ENCODE measurements at places on chromosomes 7 and 10.

- DNase-seq: no peak
These were observed 28.7 kb downstream of the RNF32 start for GRCh38 chr7:156669035-156669828.

- no peak for DNase-seq
These were observed 48.4 kb downstream of the MDFIC start for GRCh38 chr7:114970308-114970707.

DNA sequence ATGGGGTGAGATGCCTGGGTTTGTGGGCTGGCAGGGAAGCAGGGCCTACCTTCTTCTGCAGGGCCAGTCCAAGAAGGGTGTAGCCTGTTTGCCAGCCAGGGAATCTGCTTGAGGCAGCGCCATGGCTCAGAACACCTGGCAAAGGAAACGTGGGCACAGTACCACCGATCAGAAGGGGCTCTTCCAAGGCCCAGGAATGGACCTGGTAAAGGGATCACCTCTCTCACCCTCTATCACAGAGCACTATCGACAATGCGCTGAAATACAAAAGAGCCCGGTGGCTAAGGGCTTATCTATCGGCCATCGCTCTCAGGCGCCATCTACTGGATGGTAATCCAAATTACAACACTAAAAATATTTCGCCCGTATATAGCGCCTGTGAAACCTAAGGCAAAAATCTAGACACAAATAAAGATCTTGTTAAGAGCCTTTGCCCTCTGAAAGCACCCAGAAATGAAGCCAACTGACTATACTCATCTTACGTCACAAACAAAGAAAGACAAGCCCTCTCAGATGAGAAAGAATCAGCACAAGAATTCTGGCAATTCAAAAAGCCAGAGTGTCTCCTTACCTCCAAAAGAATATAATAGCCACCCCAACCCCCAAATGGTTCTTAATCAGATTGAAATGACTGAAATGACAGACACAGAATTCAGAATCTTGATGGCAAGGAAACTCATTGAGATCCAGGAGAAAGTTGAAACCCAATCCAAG is 217.8 kb upstream of the HPS1 start:
- peak; percentile 19 for DNase-seq

DNA sequence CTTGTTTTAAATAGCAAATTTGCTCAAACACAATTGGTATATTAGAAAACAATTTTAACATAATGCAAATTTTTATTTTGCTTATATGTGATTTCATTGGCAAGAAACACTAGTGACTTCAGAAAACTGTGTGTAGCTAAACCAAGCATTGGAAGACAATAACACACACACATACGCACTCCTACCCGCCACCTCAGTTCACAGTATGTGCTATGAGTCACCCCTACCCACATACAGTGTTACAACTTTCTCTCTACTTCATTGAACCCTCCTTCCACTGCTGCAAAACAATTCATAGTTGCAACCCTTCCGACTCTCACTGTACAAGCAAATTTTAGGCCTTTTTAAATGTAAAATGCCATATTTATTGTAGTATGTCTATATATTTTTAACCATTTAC is 119.9 kb upstream of the THSD7A start:
- no peak for DNase-seq

DNA sequence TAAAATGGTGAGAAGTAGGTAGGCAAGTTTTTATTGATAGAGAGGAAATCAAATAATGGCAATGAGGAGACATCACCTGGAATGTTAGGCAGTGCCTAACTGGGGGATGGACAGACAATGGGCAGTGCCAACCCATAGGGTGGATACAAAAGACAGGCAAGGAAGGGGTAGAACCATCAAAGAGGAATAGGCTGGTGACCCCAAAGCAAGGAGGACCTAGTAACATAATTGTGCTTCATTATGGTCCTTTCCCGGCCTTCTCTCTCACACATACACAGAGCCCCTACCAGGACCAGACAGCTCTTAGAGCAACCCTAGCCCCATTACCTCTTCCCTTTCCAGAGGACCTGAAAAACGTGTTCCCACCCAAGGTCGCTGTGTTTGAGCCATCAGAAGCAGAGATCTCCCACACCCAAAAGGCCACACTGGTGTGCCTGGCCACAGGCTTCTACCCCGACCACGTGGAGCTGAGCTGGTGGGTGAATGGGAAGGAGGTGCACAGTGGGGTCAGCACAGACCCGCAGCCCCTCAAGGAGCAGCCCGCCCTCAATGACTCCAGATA is 30.0 kb downstream of the PRSS2 start:
- no peak for DNase-seq

GRCh38 chr7:40659231-40659630 is 524.4 kb downstream of the SUGCT start:
- no peak for DNase-seq

- no peak for DNase-seq
These were observed 37.6 kb downstream of the SLC37A3 start for GRCh38 chr7:140360697-140361229.

DNA sequence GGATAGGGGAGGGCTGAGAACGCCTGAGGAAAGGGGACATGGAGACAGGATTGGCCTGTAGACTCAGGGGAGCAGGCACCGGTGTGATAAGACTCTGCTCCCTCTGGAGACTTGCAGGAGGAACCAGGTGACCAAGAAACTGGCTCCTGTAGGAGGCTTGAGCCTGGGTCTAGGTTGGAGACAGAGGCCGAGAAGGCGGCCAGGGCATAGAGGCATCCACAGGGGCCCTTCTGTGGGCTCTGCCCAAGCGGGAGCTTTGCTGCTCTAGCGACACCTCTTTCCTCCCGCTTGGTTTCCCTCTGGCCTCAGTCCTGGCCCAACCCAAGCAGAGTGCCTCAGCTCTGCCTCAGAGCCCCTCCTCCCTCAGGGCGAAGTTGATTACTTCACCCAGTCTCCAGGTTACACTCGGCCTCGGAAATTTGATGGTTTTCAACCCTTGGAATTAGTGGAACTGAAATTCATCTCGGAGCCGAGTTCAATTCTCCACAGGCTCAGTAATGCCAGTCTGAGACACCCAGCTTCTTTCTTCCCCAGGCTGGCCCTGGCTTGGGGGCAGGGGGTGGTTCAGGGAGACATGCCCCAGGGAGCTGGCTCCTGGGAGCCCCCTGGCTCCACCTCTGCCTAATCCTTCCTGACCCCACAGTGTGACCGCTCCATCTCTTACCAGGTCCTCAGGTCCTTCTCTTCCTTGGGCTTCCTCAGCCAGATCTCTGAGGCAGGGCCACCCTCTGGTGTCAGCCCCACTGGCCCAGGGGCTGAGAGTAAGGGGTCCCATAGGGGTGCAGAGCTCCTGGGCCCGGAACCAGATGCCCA is 60.4 kb downstream of the PAX2 start:
- DNase-seq: no peak

- no peak for DNase-seq
These were observed 153.6 kb downstream of the TCERG1L start for GRCh38 chr10:131157899-131158298.

- DNase-seq: no peak
These were observed 66.8 kb upstream of the SEPHS1 start for GRCh38 chr10:13414855-13415254.

DNA sequence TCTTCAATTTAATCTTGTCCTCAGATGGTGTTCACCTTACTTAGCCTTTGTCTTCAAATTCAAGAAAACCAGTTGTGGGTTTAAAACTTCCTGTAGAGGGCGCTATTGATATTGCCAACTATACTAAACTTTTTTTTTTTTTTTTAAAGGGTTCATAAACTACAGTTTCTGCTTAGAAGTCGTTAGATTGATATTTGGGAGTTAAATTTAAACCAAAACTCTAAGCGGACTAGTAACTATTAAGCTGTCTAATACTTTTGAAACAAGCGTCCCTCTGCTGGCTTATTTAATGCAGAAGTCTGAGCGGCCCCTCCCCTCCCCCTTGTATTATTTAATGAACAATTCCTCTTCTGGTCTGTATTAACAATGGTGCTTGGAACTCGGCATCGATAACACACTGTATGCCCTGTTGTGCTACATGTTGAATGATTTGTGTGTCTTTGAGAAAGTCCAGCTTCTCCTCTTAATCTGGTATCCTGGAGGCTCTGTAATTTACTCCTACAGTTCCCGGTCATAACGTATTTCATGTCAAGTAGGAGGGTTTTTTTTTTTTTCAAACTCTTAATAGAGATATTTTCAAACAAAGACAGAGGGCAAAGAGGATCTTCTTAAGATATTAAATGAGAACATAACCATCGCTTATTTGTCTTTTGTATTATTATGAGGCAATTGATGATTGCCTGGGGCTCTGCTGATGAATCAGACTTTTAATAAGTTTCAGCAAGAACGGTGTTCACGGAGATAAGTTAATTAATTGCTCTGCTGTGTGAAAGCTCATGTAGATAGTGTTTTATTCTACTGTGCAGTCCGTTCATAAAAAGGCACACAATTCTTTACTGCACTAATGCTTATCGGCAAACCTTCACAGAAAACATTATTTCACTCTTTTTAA is 22.6 kb upstream of the CREB5 start:
- peak; percentile 20 for DNase-seq

DNA sequence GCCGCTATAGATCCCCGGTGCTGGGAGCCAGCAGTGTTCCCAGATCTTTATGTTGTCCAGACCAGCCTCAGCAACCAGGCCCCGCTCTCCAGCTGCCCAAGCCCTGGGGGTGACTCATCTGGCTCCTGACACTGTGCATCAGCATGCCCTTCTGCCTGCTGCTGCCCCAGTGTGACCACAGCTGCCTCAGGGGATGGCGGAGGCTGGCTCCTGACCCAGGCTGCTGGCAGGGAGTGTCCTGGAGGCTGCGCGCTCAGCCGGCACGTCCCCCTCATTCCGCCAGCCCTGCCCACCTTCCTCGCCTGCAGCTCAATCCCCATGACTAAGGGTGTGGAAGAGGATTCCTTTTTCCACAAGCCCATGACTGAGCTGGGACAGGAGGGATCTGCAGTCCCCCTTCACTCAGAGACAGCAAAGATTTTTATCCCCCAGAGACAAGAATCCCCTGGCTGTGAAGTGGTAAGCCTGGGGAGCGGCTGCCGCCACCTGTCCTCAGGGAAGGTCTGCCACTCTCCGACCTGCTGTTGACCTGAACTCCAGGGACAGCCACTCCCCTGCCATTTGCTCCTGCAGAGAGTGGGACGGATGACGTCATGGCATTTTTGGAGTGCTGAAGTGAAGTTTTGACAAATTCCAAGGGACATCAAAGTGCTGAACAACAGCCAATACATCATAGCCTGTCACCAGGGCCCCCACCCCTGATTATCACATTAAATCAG is 182.8 kb upstream of the BMPER start:
- no peak for DNase-seq

- DNase-seq: no peak
These were observed 72.5 kb downstream of the CDK6 start for GRCh38 chr7:92763636-92764423.

DNA sequence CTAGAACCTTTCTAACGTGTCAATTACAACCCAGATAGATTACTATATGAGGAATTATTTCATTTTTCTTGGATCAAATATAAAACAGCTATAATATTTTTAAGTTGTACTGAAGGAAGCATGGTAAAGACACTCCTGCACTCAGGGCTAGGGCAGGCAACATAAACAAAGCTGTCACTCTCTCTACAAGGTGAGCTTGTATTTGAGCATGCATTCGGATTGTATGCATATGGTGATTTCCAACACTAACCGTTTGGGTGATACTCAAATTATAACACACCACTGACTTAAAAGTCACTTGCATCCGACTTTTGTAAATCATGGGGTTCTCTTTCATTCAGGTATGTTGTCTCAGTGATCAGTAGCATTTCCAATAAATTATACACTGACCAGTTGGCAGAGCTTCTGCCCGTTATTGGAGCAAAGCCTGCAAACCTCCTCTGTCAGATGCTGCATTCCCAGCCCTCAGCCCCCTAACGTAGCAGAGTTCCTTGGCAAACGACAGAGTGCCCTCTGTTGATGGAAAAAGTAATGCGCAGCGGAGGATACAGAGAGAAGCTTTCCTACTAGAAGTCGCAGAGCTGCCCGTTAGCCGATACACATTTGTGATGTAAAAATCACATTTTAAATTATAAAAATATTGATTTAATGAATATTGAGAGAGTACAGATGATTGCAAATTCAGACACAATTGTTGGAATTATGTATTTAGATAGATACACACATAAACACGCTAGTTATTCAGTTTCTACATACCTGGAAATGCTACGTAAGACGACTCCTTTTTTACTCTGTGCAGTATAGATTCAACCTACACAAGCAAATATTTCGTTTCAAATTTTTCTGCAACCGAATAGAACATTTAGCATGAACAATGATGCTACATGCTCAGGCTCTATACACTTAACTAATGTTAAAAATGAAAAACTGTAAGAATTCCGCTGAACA is 173.9 kb upstream of the SP4 start:
- DNase-seq: no peak

DNA sequence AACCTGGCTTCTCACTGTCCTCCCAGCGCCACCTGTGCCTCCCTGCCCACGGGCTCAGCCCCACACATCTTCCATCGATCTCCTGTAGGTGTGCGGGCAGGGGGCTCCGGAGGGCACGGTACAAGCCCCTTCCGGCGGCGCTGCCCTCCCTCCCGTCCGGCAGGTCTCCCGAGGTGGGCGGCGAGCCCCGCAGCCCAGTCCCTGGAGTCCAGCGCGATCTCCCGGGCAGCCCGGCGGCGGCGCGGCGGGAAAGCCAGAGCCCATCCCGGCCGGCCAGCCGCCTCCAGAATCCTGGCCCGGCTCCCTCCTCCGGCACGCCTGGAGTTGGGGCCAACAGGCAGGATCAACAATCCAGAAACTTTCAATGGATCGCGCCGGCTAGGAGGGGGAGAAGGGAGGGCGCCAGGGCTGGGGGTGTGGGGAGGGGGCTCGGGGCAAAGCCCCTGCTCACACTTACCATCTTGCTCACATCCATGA is 100.1 kb downstream of the HIP1 start:
- no peak for DNase-seq

- DNase-seq: no peak
These were observed 86.2 kb downstream of the EBF3 start for GRCh38 chr10:129877773-129878371.

GRCh38 chr7:2460641-2461040 is 15.6 kb downstream of the GRIFIN start:
- no peak for DNase-seq

GRCh38 chr10:92590623-92591549 is 2.0 kb upstream of the KIF11 start:
- DNase-seq: peak; percentile 42

GRCh38 chr7:105768898-105769507 is 107.4 kb downstream of the ATXN7L1 start:
- DNase-seq: no peak

- DNase-seq: no peak
These were observed 20.1 kb downstream of the LRRC20 start for GRCh38 chr10:70362328-70362727.
